Osteocyte (in vitro differentiated cells): ENCODE measurements at places on chromosomes 5 and 9. TPM values are rescaled to one million over a fixed set of nuclear protein-coding genes. Genes with fewer than 3 reads are reported as not detected.

ZNF366 gene
- not detected in 2 replicates for total RNA-seq

PRKACG gene
- total RNA-seq = not detected in 2 replicates

SHISAL2B gene
- total RNA-seq = not detected in 2 replicates

PCDHA11 gene
- 7.2 and 8.2 TPM in 2 replicates for total RNA-seq

FOXD4L3 gene
- 0.26 TPM in 1 of 2 replicates, not detected in the other for total RNA-seq

MRPL50 gene
- 6.6 and 7.4 TPM in 2 replicates for total RNA-seq

UBE2QL1 gene
- total RNA-seq = not detected in 2 replicates

FBP2 gene
- not detected in 2 replicates for total RNA-seq

ARAP3 gene
- 1.3 and 2.0 TPM in 2 replicates for total RNA-seq

SPATA31E1 gene
- not detected in 2 replicates for total RNA-seq

DBH gene
- total RNA-seq = not detected in 2 replicates

ZNF618 gene
- 35.1 and 36.8 TPM in 2 replicates for total RNA-seq

FOXD4 gene
- total RNA-seq = 0.24 and 0.43 TPM in 2 replicates

ORM1 gene
- total RNA-seq = not detected in 2 replicates

CRAT gene
- total RNA-seq = 55.1 and 55.5 TPM in 2 replicates

CEL gene
- 1.3 and 1.9 TPM in 2 replicates for total RNA-seq

PCDHGA4 gene
- total RNA-seq = 0.27 and 0.47 TPM in 2 replicates

HCN1 gene
- not detected in 2 replicates for total RNA-seq

LURAP1L gene
- 46.3 and 49.8 TPM in 2 replicates for total RNA-seq

ECSCR gene
- total RNA-seq = 0.47 TPM in 1 of 2 replicates, not detected in the other

C9 gene
- not detected in 2 replicates for total RNA-seq

ARSI gene
- 0.51 and 0.81 TPM in 2 replicates for total RNA-seq

NIM1K gene
- 0.29 and 0.43 TPM in 2 replicates for total RNA-seq

LIFR gene
- total RNA-seq = 8.1 and 8.9 TPM in 2 replicates

SUSD3 gene
- not detected in 2 replicates for total RNA-seq

GARIN3 gene
- not detected in 2 replicates for total RNA-seq

C9orf50 gene
- total RNA-seq = not detected in 2 replicates

SPINK7 gene
- not detected in 2 replicates for total RNA-seq

CD72 gene
- total RNA-seq = 0.57 and 0.91 TPM in 2 replicates

CKMT2 gene
- total RNA-seq = not detected in 2 replicates
